ENCODE measurements at places on chromosomes 4 and X.

DNA sequence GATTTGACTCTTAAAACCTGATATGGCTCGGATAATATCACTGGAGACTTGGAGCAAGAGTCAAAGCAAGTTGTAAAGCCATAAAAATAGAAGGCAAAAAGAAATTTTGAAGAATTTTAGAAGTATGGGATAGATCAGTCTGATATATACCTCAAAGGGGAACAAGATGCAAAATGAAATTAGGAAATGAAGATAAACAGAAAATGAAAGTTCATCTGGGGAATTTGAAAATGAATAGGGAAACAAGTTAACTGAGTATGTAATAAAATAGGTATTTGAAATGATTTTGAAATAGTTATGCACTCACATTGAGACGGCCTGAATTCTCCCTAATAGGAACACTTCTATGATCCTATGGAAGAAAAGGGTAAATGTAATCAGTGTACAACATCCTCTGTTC is 5.7 kb downstream of the CYP2U1 start:
- no peak for DNase-seq

DNA sequence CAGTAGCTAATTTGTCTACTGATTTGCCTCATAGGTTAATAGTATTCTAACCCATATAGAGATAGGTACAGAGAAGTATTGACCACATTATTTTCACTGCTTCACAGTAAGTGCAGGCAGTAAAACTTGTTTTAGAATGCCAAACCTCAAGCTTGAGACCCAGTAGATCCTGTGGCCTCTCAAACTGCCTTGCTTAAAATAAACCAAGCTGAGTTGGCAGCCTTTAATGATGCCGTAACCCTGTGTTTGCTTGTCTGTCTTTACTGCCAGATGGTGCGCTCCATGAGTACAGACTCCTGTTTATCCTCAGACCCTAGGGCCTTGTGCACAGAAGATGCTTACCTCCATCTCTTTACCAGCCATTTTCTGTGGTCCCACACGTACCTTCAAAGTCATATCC is 50.8 kb downstream of the ANXA3 start:
- peak; percentile 15 for DNase-seq

GRCh38 chrX:65686236-65686635 is 18.8 kb downstream of the MSN start:
- no peak for DNase-seq

GRCh38 chrX:31808357-31808756 is 736.5 kb upstream of the FTHL17 start:
- no peak for DNase-seq

- no peak for DNase-seq
These were observed 39.2 kb downstream of the MAP7D3 start for GRCh38 chrX:136211766-136212556.

DNA sequence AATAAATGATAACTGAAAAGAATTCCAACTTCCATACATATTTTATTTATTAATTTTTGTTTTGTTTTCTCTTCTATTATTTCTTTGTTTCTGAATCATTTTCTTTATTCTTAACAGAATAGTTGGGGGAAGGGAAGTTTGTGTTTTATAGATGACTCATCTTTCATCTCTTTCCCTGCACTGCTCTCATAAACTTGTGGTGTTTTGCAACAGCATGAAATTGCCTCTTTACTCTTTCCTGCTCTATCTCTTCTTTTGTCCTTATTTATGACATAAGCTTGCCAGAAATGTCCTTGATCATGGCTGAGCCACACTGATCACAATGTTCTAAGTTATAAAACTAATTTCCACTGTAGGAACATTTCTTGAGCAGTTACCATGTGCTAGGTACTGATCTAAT is 22.3 kb downstream of the QRFPR start:
- DNase-seq: peak; percentile 52

DNA sequence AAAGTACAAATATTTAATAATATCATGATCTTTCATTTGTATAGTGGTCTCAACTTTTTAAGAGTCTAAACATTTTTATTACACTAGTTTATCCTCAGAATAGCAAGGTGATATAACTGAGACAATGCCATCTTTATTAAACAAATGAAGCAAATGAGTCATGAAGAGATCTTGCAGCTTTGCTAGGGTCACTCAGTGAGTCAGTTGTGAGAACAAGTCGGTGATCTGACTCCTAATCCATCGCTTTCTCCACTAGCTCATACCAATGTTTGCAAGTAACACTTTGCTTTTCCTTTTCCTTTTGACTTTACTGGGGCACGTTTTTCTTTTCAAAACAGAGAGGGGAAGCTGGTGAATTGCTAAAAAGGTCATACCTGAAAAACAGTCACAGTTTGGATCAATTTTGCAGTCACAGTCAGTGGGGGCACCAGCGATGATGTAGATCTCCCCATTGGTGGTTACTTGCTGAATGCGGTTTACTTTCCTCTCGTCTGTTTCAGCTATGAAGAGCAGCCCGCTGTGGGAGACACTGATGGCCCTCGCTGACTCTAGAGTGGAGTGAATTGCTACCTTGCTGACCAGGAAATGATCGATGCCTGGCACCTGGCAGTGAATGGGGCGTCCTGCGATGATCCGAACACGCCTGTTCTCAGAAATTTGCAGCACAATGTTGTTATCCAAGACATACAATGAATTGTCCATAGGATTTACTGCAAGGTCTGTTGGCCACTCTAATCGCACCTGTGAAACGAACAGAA is 75.7 kb downstream of the SH2D1A start:
- DNase-seq: no peak

DNA sequence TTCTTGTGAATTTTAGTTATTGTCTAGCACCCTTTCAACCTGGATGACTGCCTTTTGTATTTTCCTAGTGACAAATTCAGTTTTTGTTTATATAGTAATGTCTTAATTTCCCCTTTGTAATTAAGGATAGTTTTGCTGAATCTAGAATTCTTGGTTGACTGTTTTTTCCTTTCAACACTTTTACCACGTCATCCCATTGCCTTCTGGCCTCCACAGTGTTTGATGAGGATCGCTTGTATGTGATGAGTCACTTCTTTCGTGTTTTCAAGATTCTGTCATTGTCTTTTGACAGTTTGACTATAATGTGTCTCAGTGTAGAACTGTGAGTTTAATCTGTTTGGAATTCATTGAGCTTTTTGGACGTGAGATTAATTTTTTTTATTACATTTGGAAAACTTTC is 30.1 kb downstream of the KDM6A start:
- peak; percentile 88 for DNase-seq

- DNase-seq: peak; percentile 66
These were observed 40.4 kb upstream of the PDHA1 start for GRCh38 chrX:19303256-19303880.

DNA sequence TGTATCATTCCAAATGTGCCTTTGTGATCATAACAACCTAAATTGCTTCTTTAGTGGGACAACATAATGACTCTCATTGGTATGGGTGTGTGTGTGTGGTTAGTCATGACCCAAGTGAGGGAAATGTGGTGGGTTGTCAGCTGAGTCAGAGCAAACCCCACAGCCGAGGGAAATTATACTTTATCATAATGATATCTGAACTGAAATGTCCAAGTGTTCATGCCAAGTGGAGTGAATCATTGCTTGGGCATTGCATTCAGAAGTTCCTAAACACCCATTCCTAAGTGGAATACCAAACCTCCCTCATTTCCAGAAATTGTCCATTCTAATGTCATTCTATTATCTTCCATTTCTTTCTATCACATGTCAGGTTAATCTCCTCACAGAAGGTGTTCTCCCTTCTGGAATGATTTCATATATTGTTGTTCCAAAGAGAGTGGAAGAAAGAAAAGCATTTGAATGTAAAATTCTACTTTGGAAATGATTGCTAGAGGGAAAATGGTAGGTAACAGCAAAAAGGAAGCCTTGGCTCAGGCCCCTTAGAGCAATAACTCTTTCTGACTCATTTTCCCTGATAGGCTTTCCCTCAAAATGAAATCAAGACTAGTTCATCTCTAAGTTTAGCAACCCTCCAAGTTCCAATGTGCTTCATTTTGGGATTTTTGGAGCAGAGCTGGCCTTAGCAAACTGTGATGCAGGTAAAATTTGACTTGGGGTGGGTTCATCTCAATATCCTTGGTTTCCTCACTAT is 230.7 kb upstream of the KCNIP4 start:
- DNase-seq: peak; percentile 72

DNA sequence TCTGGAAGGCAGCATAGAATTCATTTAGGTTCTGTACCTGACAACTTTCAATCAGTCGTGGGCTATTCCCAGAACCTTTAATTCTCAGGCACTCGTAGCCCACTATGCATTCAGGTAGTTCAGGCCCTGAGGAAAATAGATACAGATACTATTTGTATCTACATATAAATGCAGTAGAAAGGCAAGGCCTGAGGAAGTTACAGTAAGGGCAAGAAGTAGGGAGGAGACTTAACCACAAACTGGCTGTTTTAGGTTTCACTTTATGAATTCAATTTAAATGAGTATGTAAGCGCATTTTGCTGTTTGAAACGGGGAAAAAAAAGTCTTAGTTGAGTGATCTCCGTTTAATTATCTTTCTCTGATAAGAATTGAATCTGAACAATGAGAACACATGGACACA is 529.4 kb upstream of the ATOH1 start:
- DNase-seq: no peak

- no peak for DNase-seq
These were observed 62.8 kb upstream of the NKX1-1 start for GRCh38 chr4:1469043-1469442.

- no peak for DNase-seq
These were observed 336.4 kb upstream of the NOCT start for GRCh38 chr4:138678985-138679746.

DNA sequence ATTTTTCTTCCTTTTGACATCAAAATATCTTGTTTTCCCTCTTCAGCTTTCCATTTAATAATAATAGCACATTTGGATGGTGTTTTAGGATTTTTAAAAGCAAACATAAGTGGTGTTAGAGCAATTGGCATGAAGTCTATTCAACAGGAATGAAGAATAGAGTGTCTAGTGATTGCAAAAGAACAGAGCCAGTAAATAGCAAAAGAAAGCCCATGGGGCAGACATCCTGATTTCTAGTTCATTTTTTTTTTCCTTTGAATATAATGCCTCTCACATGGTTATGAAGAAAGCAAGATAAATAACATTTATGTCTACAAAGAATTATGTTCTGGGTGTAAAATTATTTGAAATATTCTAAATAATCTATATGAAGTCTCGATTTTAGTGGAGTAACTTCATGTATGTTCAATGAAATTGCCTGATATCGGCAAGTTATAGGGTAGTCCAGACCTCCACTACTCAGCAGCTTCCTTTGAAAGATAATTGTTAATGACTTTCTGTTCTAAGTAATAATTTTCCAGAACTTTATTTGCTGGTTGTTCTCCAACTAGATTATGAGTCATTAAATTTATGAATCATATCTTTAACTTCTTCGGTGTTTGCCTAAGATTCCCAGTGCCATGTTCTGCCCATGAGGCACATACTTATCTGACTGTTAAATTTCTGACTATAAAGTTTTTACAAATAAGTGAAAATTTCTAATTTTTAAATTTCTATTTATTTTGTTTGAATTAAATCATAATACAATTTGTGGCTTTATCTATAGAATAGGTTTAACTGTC is 587.9 kb downstream of the TLL1 start:
- peak; percentile 17 for DNase-seq

- DNase-seq: no peak
These were observed 304.6 kb downstream of the ARAP2 start for GRCh38 chr4:35939751-35940150.

- DNase-seq: peak; percentile 90
These were observed 35.9 kb downstream of the NAP1L5 start for GRCh38 chr4:88661739-88662138.

DNA sequence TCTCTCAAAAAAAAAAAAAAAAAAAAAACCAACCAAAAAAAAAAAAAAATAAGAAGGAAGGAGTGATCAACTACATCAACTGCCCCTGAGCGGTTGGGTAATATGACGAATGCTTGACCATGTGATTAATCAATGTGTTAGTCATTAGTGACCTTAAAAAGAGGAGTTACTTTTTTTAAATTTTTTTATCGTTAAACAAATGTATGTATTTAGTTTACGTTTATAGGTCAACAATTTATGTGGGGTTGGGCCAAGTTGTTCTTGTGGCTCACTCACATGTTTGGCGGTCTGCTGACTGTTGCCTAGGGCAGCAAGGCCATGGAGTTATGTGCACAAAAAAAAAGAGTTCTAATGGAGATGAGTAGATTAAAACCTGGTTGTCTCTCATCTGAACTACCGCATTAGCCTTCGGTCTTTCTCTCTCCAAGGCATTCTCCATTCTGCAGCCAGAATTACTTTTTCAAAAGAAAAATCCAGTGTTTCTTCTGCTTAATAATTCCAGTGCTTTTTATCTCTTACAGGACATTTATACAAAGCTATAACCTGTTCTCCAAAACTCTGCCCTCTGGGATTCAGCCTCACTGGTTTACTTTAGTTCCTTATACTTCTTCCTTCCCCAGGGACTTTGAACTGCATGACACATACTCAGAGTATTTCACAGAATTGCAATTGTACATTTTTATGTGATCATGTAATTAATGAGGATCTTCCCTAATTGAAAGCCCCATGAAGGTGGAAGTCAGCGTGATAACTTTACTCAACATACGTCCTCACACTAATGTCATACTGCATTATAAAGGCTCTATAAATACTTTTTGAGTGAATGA is 505.5 kb downstream of the ANKRD50 start:
- peak; percentile 70 for DNase-seq

DNA sequence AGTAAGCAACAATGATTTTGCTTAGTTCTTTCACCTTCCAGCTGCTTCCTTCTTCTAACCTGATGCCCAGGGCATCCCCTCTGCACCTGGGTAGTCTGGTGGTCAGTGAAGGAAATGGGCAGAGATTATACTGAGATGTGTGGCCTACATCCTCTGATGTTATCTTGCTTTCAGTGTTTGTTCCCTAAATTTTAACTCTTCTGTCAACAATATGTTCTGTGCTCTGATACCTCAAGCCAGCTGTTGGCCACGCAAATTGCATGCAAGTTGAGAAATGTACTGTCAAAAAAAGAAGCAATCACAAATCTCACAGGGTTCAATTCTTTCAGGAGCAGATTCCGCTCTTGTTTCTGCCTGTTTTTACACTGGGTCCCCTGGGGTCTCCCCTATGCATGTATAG is 73.8 kb downstream of the FBXW7 start:
- DNase-seq: no peak

DNA sequence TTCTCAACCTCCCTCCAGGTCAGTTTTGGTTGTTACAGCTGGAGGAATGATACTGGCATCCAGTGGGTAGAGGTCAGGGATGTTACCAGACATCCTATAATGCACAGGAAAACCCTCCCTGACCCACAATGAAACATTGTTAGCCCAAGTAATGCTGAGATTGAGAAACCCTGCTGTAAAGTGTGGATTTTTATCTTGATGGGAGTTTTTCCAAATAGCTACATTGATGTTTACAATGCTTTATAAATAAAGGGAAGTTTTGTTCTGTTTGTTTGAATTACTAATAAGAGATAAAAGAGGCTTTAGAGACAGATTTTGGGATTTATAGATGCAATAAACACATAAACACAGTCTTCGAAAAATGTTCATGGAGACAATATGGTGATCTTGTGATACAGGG is 194.0 kb upstream of the NUDT6 start:
- DNase-seq: peak; percentile 36

DNA sequence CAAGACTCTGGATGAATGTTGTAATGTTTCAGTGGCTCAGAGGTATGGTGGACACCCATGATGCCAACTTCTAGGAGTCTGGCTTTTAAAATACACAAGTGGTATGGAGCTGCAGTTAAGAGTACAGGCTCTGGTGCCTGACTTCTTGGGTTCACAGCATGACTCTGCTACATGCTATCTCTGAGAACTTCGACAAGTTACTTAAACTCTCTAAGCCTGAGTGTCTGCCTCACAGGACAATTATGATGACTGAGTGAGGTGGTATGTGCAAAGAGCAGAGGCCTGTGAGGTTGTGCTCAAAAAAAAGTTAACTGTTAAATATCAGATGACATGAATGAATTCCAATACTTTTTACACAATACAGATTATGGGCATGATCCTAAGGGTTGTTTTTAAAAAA is 90.9 kb upstream of the SRD5A3 start:
- DNase-seq: peak; percentile 39
